SK-N-SH (cell line): ENCODE measurements at places on chromosomes 1 and 21. TPM values are rescaled to one million over a fixed set of nuclear protein-coding genes. Genes with fewer than 3 reads are reported as not detected.

DNA sequence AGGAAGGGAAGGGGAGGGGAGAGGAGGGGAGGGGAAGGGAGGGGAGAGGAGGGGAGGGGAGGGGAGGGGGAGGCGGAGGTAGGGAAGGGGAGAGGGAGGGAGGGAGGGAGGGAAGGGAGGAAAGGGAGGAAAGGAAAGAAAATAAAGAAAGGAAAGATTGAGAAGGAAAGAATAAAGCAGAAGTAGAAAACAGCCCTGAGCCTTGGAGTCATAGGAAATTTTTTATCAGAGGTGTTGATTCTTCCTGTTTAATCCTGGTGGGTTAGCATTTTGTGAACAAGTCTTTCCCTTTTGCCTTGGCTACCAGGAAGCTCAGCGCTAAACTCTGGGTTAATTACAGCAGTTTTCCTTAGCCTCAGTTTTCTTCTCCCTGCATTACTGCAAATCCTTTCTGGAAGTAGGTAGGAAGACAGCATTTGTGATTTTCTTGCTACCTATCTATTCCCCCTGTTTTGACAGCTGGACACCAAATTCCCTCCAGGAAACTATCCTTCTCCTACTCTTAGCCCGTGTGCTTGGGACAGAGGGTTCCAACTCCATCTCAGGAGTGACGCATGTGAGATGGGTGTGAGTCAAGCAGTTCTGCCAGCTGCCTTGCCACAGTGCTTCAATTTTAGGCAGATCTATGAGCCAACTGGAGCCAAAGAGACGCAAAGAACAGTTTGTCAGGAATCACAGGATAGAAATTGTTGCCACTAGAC is 26.9 kb downstream of the TOMM20 start:
- DNase-seq: no peak

- no peak for DNase-seq
Measured at GRCh38 chr1:6972399-6972798, 187.1 kb downstream of the CAMTA1 start.

DNA sequence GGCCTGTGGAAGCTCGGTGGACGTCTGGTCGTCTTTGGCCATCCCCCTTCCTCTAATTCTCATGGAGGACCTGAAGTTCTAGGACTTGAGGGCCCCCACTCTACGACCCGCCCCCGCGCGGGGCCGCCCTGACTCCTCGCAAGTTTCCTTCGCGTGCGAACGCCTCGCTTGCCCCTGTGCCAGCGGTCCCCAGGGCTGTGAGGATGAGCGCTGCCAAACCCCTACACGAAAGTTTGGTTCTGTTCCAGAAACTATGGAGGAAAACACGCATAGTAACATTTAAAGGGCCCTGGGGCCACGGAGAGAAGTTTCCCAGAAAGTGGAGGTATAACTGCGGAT is 304 bp upstream of the GNG12 start:
- no peak for DNase-seq

- DNase-seq: peak; percentile 59
Measured at GRCh38 chr1:206935491-206936067, 10.7 kb downstream of the PIGR start.

GRCh38 chr1:211625040-211625439 is 46.1 kb upstream of the SLC30A1 start:
- DNase-seq: peak; percentile 48

DNA sequence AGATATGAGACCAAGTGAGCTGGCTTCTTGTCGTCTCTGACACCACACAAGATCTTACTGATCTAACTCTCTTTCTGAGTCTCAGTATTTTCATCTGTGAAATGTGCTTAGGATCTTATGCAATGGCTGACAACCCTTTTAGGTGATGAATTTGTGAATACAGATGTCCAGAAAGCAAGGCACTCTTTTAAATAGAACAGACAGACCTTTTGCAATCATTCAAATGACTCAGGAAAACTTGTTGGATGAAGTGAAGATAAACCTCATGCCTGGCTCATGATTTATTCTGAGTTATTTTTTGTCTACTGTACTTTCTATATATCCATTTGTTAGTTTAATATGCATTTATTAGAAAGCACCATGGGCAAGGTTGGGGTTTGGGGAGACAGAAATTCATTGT is 411.3 kb downstream of the PTPRU start:
- DNase-seq: no peak

DNA sequence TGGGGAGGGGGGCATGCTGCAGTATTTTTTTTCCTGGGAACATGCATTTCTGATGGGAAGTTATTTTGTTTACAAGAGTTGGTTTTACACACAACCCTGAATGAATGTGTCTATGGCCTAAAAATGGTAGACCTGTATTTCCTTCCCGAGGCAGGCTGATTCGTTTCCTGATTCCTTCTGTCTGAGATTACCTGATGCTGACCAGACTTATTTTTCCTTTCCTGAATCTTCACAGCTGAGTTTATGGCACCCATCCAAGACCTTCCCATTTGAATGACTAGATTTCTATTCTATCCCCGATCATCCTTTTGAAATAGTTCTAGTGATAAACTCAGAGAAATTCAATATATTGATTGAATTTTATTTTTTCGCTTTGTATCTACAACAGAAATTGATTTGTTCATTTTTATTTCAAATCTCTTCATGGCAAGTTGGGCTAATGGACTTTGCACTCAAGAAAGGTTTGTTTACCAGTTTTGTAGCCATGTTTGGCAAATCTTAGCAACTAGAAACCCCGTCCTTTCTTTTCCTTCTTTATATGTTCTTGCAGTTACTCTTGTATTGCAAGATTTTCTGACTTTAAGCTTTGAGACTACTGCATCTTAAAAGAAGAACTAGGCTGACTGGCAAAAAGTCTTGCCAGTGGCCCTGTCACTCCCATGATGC is 15.9 kb upstream of the PLEKHM2 start:
- DNase-seq: no peak

GRCh38 chr1:77412820-77413530 is 131.2 kb downstream of the AK5 start:
- DNase-seq: no peak

GRCh38 chr1:58620259-58620658 is 43.2 kb upstream of the TACSTD2 start:
- no peak for DNase-seq

GRCh38 chr1:209641832-209642172 is 10.4 kb downstream of the LAMB3 start:
- DNase-seq: no peak

- DNase-seq: no peak
Measured at GRCh38 chr1:61053226-61053711, 29.1 kb upstream of the NFIA start.

DNA sequence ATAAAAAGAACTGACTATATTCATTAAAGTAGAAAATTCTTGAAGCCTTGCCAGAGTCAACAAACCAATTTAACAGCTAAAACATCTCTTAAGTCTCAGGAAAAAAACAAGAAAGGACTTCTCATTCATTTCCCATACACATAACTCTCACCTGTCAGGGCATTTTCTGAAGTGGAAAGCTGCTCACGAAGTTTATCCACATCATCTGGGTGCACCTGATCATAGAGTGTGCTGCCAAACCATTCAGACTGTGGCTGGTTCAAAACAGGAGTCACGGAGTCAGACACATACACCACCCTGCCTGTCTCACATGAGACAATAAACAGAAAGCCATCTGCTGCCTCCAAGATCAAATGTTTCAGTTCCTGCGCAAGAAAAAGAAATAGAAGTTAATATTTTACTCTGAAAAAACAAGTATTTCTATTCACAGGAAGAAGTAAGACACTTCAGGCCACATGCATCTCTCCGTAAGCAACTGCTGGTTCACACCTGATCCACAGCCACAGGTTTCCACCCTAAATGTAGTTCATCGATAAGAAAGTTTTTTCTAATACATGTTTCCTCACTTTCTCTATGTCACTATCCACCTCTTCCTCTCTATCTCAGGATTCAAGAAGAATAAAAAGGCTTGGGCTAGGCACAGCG is 28.2 kb upstream of the CTSK start:
- no peak for DNase-seq

- DNase-seq: no peak
Measured at GRCh38 chr1:3895279-3895950, 4.7 kb downstream of the C1orf174 start.

DNA sequence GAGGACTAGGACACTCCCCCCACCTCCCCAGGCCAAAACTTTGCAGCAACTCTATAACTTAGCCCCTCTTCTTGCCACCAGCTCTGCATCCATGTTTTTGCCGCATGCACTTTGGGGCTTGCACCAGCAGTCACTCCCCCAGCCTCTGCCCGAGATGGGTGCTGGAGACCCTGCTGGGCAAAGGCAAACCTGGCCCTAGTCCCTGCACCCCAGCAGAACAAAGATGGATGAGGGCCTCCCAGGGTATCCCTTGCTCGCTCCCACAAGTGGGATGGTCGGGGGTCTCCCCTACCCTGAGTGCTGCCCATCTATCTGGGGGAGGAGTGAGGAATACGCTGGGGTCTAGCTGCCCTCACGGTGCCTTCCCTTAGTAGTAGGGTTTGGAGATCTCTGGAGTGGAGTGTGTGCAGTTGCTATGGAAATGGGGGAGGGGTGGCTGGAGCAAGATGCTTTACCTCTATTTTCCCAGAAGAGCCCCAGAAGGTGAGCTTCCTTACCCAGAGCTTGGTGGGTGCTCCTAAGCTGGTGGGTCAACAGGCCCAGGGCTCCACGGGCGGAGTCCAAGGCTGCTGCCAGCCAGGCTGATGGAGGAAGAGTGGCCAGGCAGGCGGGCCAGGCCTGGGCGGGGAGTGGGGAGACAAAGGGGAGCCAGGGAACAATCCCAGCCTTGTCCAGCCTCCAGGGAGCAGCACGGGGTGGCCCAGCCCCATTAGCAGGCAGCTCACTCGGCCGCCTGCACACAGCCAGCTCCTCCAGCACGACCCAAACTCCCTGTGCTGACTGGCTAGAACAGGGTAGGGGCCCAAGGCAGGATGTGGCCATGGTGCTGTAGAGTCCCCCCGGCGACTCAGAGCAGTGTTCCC is at the start of gene PAQR6:
PAQR6 (minus strand) TSS at position 597 of the 863 bp plus-strand sequence. CDS start 1,325 bp downstream, outside the sequence.
- peak; percentile 40 for DNase-seq

DNA sequence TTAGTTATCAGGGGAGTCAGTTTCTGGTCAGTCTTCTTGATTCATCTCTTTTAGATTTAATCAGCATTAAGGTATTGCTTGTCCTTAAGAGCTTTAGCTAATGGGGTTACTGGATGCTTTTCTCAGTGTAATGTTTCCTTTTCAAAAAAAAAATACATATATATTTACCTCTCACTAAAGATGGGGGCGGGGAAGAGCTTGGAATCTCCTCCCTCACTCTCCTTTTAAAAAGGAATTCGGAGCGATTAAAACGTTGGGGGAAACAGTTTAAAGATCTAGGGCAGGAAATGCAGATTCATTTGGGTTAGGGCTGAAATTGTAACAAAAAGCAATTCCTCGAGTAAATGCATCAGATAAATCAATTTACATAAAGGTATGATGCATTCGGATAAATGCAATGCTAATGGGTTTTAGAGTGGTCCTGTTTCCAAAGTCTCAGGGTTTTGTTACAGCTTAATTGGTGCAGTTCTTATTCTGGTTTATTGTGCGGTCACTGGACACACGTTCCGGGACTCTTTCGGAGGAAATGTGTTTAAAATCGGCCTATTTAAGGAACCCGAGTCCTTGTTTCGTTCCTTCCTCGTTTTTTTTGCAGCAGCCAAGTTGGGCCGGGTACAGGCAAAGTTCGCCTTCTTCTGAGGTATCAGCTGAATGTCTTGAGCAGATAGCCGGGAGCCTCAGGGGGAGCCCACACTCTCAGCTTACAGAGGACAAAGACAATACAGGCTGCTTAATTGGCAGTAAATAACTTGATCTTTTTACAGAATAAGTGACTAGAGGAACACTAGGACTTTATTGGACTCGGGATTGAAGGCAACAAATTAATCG is 1.6 kb downstream of the LMO4 start:
- no peak for DNase-seq

DNA sequence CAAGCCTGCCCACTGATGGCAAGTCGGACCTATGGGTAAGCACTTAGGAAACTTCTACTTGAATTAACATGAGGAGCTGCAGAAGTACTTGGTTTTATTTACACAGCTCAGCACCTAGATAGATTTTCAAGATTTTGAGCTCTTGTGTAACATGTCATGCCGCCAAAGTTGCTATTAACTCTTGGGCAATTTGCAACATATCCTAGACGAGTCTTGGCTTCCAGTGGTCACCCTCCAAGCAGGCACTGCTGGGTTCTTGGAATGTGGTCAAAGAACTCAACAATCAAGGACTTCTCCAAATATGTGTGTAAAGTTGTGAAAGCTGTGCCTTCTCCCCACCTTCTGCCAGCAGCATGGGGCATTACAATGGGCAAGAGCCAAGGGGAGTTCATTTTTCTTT is 17.8 kb upstream of the GUCA2B start:
- no peak for DNase-seq

- DNase-seq: no peak
Measured at GRCh38 chr1:85259912-85260274, 431 bp upstream of the C1orf52 start.

GRCh38 chr1:169043823-169044222 is 62.7 kb upstream of the ATP1B1 start:
- DNase-seq: no peak

DNA sequence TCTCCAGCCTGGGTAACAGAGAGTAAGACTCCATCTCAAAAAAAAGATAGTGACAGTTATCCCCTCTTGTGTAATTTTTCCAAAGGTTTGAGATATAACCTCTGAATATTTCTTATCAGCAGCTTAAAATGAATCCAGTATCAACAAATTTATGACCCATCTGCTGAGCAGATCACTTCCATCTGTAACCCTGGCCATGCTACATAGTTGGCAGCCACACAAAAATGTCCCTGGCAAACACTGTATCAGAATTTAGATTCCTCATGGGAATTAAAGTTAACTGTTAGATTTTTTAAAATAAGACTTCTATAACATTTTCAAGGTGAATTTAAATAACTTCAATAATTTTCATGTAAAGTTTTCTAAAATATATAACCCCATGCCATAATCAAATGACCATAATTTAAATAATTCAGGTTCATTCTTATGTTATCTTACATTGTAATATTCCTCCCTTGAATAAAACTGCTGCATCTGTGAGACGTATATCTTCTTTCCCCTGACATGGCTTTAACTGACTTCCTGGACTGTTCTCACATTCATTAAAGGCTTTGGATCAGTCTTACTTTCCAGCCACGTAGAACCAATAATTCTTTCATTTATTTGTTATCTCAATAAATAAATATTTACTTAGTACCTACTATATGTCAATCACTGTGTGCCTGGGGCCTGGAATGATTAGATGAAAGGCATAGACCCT is 5.3 kb upstream of the PRPF38B start:
- peak; percentile 50 for DNase-seq

Gene ADORA1
- 3.2 and 4.8 TPM in 2 replicates for polyA plus RNA-seq

Gene ANKRD45
- polyA plus RNA-seq: 1.8 and 2.3 TPM in 2 replicates

Gene DMRTA2
- polyA plus RNA-seq: 0.02 TPM in 1 of 2 replicates, not detected in the other

Gene RPTN
- not detected in 2 replicates for polyA plus RNA-seq

Gene EIF2D
- 59.5 and 83.2 TPM in 2 replicates for polyA plus RNA-seq

Gene KCNH1
- 0.08 and 0.26 TPM in 2 replicates for polyA plus RNA-seq

Gene SNX7
- polyA plus RNA-seq: 16.0 and 51.3 TPM in 2 replicates

Gene VWA5B1
- polyA plus RNA-seq: not detected in 2 replicates

Gene PTPN22
- 0.12 and 0.16 TPM in 2 replicates for polyA plus RNA-seq

Gene FAM151A
- not detected in 2 replicates for polyA plus RNA-seq

Gene TFF2
- polyA plus RNA-seq: not detected in 2 replicates

Gene SYT11
- polyA plus RNA-seq: 26.7 and 37.0 TPM in 2 replicates

Gene FLG2
- polyA plus RNA-seq: not detected in 2 replicates

Gene GPR3
- polyA plus RNA-seq: 5.8 and 6.0 TPM in 2 replicates
